ENCODE measurements at places on chromosomes 2 and 18. TPM values are rescaled to one million over a fixed set of nuclear protein-coding genes. Genes with fewer than 3 reads are reported as not detected.

ELOA2 gene
- total RNA-seq: not detected

SGPP2 gene
- total RNA-seq: 1.6 TPM

ANKRD44 gene
- total RNA-seq: 2.7 TPM

PSD4 gene
- 12.6 TPM for total RNA-seq

KLHL30 gene
- 0.61 TPM for total RNA-seq

THAP4 gene
- 71.2 TPM for total RNA-seq

CRACDL gene
- total RNA-seq: 1.1 TPM

YWHAQ gene
- total RNA-seq: 365 TPM

PLEKHH2 gene
- total RNA-seq: 7.8 TPM

FBLN7 gene
- total RNA-seq: 0.34 TPM

EDAR gene
- 0.15 TPM for total RNA-seq

SERPINB12 gene
- total RNA-seq: not detected

CKAP2L gene
- 27.5 TPM for total RNA-seq

NPPC gene
- 0.52 TPM for total RNA-seq

- no peak for DNase-seq
Observed at GRCh38 chr2:20576598-20577115, 74.2 kb downstream of the HS1BP3 start.

- DNase-seq: no peak
Observed at GRCh38 chr2:10329880-10330699, 27.4 kb downstream of the HPCAL1 start.

- DNase-seq: no peak
Observed at GRCh38 chr2:45354776-45355175, 256.3 kb downstream of the SRBD1 start.

- DNase-seq: no peak
Observed at GRCh38 chr2:209933499-209934483, 68.6 kb upstream of the RPE start.

- DNase-seq: no peak
Observed at GRCh38 chr2:203993560-203993959, 57.0 kb downstream of the ICOS start.

- no peak for DNase-seq
Observed at GRCh38 chr18:36485772-36486171, 188.3 kb downstream of the FHOD3 start.

- no peak for DNase-seq
Observed at GRCh38 chr2:100978582-100979191, 23.4 kb upstream of the RPL31 start.

GRCh38 chr18:8450013-8450412 lies 159.2 kb upstream of the RAB12 start:
- DNase-seq: peak; percentile 37

- no peak for DNase-seq
Observed at GRCh38 chr18:73948497-73948896, 199.1 kb downstream of the FBXO15 start.

GRCh38 chr2:27016801-27017325 lies 15.9 kb upstream of the TMEM214 start:
- peak; percentile 50 for DNase-seq

GRCh38 chr2:129766374-129766993 lies 213.0 kb upstream of the RAB6C start:
- DNase-seq: no peak

DNA sequence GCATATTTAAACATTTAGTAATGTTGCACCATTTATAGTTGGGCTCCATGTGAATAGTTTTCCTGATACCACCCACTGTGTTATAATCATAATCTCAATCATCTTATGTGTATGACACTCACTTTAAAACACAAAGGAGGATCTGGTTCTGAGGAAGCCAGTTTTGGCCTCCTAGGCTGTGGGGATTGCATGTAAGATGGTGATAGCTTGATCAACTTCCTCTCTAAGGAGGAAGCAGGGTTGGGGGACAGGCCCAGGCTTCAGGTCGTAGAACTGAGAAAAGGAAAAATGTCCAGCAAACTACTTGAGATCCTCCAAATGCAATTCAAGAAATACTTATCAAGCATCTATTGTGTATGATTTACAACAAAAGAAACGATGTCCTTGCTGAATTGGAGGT lies 4.9 kb upstream of the PPM1B start:
- DNase-seq: no peak

DNA sequence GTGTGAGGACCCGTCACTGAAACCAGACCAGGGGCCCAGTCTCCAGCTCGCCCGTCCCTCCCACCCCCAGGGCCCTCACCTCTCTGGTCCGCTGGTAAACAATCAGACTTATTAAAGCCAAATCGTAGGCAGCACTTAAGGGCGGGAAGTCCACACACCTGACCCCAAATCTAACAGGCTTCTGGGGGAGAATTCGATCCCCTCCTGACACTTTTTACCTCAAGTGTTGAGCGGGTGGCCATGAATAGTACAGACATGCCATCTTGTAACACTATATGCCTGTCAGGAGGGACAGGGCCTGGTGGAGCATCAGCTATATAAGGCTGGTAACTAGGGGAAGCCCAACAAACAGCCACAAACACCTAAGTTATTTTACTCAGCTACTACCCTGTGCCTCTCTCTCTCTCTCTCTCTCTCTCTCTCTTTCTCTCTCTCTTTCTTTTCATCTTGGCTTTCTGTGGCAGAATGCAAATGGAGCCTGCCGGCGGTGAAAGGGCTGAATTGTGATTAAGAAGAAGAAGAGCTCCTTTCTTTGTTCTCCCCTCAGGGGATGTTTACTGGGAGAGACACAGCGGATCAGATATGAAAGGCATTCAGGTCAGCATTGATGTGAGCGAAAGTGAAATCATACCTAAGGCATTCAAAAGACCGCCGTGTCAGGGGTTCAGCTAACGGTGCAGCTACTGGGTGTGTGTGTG lies 9.5 kb downstream of the ZEB2 start:
- DNase-seq: no peak

DNA sequence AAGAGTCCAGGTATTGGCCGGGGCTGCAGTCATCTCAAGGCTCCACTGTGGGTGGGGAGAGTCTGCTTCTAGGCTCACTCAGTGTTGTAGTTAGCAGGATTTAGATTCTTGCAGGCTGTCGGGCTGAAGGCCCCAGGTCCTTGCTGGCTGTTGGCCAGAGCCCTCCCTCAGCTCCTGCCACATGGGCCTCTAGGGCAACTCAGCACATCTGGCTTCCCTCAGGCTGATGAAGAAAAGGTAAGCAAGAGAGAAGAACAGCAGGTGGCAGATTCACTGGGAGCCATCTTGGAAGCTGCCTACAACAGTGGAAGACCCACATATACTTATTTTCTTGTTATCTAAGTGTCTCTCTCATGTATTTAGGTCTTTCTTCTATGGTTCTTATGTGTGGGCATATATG lies 4.3 kb downstream of the MRPS9 start:
- DNase-seq: no peak

DNA sequence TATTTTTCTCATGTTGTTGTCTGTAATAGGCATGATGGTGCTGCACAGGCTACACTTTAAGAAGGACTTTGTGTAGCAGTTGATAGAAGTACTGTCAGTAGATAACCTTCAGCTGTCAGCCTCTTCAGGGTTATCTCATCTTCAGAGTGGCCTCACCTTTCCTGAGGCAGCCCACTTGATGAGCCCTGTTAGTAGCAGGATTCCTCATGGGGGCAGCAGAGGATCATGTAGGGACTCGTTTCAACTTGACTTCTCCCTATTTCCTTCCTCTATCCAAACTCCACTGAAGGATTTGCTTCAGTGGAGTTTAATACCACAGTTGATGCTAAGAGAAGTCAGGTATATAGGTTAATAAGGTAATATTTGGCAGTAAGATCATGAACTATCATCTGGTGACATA lies 530.3 kb upstream of the FSIP2 start:
- DNase-seq: peak; percentile 45

DNA sequence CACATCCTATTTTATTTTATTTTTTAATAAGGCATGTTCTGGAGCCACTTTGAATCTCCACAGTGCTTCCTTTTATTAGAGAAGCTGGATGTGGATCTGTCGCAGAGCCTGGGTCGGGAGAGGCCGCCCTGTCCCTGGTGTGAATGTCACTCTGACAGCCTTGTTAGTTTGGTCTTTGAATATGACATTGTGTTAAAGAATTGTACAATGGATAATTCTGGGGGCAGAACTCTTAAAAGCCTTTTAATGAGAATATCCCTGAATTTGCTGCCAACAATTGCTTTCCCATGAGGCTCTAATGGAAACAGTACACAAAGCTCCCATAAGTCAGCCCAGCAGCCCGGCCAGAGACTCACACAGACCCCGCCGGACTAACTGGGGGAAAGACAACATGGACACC lies 82.4 kb downstream of the MTCL1 start:
- no peak for DNase-seq

DNA sequence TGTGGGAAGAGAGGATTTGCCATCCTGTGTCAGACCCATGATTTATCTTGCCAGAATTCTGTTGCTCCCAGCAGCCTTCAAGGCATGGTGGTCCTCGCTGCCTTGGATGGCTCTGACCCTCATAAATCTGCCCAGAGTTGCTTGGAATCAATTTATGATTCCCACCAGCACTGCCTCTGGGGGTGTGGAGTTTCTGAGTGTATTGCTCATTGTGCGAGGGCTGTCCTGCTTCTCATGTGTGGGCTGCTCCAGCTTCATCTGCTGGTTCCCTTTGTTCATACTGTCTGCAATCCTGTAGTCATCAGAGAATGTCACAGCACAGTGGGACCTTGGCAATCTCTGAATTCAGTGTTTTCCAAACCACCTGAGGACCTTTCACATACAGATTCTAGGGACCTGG lies 139.8 kb downstream of the CLIP4 start:
- no peak for DNase-seq

DNA sequence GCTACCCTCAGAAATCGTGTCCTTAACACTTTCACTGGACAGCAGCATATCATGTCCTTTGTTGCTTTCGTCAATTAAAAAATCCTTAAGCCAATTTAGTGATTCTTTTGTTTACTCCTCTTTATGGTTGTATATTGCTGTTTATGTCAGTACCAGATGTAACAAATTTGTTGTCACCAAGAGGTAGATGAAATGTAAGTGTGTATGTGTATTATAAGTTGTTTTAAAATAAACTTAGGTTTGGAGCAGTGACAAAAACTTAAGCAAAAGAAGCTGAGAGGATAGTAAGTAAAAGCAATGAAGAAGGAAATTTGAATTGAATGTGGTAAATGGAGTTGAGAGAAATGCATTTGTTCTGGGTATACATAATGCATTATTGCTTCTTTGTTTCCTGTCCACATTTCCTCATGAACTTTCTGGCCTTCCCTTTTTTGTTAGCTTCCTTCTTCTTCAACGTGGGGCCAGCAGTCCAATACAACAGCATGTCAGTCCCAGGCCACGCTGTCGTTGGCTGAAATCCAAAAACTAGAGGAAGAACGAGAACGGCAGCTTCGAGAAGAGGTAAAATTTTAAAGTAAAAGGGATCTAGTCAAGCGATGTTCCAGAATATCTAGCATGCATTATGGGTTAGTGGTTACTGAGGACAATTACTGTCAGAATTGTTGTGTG lies 30.5 kb upstream of the SNORC start:
- no peak for DNase-seq

DNA sequence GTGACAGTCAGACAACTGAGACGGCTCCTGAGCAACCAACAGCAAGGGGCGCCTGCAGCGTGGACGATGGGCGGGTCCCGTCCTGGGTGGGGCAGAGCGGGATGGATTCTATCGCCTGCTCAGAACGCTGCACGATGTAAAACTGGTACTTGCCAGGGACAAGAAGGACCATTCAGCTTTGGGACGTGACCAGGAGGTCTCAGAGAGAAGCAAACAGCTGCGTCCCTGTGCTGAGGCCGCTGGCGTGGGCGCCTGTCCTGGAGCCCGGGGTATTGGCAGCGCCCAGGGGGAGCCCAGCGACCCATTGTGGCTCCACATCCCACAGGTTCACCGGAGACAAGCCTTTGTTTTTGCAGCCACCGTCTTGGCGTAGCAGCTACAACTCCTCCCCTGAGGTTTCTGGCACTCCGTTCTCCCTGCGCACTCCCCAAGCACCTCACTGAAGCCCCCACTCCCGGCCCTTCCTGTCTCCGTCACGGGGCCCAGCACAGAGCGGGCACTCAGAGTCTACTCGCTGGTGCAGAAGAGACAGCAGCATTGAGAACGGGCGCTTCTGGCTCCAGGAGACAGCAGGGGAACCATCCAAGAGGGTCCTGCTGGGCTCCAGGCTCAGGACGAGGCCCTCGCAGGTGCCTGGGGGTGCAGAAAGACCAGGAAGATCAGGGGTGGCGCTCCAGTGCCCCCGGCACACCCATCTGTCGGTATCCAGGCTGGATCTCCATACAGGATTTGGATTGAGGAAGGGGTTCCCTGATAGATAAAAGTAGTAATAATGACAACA lies 22.1 kb upstream of the KCNG2 start:
- no peak for DNase-seq

DNA sequence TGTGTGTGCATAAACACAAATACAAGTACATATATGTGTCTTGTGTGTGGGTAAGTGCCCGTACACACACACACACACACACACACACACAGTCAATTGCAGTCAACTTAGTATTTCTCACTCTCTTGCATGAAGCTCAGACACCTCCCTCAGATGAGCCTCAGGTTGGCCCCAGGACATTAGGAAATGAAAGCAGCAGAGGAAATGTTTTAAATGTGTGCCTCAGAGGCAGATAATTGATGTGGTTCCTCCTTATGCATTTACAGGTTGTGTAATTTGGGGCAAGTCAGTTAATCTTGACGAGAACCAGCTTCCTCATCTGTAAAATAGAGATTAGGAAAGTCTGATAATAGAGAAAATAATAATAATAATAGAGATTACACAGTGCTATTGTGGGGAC lies 814.0 kb upstream of the ID2 start:
- DNase-seq: no peak

GRCh38 chr2:119941981-119942513 lies 70.8 kb upstream of the EPB41L5 start:
- DNase-seq: no peak

DNA sequence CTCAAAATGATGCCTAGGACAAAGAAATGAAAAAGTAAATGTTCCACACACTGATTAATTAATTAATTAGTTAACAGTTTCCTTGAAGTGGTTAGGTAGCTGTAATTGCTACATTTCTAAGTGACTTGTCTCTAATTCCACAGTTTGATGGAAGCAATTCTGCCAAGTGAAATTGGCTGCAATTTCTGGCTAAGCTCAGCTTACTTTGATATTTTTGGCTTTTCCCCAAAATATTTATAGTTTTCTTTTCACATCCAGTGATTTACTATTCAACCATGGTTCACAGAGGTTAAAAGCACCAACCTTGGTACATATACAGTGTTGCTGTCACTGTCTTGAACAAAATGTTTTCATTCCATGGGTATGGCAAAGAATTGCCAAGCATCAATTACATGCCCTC lies 459.5 kb upstream of the CDH20 start:
- no peak for DNase-seq

GRCh38 chr2:44369392-44369791 lies 7.6 kb downstream of the CAMKMT start:
- DNase-seq: no peak

- no peak for DNase-seq
Observed at GRCh38 chr2:221204699-221205098, 367.4 kb downstream of the EPHA4 start.

DNA sequence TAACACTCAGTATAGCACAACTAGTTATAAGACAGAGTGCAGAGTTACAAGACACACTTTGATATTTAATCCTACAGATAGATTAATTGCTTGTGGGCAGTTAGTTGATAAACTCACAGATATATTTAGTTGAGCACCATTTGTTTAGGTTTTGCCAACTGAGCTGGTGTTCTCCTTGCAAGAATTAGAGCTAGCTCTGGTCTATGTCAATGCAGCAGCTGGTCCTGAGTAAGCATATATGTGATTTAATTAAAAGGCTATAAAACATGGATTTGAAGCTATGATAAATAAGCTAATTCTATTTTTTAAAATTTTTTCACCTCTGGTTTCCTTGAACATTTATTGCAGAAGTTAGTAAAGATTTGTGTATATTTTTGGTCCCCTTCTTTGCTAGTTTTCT lies 35.6 kb downstream of the GPD2 start:
- DNase-seq: no peak
